Nephron progenitor cell (in vitro differentiated cells): ENCODE measurements at places on chromosomes 13 and 19.

- DNase-seq = no peak
Measured at GRCh38 chr13:19713186-19713965, 69.4 kb downstream of the PSPC1 start.

DNA sequence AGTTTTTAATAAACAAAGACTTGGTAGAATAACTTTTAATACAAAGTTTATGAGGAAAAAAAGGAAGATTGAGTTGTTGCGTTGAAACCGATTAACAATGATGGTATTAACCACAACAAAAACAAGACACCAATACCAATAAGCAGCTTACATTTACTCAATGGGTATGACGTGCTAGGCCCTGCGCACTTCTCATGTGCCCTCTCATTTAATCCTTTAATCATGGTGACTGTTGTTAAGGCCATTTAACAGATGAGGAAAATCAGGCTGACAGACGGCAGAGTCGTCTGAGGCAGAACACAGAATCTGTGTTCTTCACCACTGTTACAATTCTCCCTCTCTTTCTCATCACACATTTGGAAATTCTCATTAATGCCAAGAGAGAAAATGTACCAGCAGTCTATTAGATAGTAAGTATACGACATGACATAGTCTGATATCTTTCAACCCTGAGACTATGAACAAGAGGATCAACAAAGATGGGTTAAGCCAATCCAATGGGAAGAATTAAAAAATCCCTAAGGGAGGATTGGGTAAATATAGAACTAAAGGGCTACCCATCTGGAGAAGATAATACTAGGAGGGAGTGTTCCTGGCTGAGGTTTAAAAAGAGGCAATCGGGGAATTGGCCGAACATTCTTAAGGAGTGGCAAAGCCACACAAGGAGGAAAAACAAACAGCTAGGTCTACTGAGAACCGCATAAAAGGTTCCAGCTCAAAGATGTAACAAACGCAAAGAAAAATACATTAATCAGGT, 54.0 kb downstream of the DOCK9 start:
- DNase-seq = no peak

DNA sequence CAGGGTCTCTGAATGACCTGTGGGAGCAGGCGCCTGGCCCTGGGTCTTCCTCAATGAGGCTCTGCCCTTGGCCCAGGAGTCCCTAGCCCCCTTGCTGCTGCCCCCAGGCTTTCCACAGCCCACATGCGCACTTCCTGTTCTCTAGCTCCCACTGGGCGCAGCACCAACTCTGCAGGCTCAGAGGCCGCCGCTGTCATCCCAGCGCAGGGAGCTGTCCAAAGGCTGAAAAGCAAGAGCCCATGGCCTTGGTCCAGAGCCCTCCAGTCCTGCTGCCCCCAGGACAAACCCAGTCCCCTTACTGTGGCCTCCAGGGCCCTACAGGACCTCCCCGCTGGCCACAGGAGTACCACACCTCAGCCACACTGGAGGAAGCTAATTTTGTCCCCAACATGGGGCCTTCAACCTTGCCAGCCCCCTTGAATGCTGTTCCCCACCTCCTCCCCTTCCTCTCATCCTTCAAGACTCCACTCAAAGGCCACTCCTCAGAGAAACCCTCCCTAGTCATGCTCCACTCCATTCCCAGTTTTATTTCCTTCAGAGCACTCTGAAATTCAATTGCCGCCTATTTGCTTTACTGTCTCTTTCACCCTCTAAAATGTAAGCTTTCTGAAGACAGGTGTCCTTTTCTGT, 8.0 kb upstream of the POU2F2 start:
- DNase-seq = peak; percentile 94

DNA sequence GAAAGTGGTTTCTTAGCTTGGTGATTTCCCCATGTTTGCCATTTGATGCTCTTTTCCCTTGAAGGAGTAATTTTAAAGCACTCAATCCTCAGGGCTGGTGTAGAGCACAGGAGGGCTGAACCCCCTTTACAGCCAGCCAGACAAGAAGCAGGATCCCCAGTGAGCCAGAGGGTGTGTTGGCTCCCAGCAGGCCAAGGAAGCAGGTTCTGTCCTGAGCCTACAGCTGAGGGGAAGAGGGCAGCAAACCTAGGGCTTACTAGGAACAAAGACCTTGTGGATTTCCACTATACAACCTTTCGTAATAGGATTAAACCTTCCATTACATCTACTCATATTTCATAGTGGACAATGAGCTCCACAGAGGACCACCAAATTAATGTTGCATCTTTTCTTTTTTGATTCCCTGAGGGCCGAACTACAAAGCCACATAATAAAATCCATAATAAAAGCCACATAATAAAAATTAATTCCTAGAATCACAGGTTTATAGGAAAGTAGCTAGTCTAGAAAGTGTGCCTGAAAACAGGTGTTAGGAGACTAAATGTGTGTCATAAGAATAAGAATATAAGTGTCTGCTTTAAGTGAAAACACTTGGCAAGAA, 300.2 kb downstream of the DCLK1 start:
- no peak for DNase-seq

DNA sequence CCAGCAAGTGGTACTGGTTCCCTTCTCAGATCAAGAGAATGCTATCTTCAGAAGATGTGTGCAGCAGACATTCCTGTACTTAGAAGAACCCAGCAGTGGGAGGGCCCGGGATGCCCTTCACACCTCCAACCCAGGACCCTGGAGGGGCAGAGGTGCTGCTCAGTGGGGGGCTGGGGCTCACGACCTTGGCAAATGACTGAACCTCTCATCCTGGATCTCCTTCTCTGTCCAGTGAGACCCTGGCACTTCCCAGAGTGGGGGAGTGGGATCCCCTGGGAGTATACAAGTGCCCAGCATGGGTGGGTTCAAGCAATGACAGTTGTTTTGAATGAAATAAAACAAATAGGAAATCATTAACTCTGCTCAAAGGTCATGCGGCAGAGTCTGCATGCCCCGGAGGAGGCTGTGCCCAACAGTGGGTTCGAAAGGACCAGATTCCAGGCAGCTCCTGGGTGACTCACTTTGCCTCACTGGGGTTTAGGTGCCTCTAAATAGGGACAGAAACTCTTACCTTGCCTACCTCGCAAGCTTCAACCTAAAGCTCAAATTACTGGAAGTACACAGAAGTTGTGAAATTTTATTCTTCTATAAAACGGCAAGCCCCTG, 26.9 kb downstream of the GGACT start:
- DNase-seq = no peak

- no peak for DNase-seq
Measured at GRCh38 chr13:105436943-105437342, 1098.5 kb downstream of the EFNB2 start.

DNA sequence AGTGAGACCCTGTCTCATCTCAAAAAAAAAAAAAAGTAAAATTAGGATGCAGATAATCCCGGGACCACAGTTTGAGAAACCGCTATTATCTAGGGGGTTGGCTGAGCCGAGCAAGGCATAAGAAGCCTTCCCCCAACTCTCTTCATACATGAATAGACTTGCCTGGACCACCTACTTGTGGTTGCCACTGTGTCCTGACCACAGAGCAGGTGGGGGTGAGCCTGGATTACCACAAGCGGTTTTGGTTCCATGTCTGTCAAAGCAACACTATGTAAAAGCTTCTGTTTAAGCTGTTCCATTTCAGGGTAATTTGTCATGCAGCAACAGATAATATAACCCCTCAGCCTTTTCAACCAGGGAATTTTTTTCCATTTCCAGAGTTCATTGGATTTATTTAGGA, 3.3 kb upstream of the NAPA start:
- no peak for DNase-seq

DNA sequence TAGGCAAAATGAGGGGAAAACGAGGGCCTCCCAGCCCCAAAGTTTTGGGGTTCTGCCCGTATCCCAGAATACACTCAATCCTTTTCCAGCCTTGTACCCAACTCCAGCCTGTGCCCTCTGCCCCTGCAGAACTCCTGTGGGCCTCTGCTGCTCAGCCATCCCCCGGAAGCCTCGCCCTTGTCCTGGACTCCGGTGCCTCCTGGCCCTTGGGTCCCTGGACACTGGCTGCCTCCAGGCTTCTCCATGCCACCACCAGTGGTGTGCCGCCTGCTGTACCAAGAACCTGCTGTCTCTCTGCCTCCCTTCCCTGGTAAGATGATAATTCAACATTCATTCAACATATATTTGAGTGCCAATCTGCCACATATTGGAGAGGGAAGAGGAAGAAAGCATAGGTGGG, 3.8 kb downstream of the DMRTC2 start:
- no peak for DNase-seq

GRCh38 chr13:34216256-34216655, 398.3 kb downstream of the RFC3 start:
- DNase-seq = no peak

DNA sequence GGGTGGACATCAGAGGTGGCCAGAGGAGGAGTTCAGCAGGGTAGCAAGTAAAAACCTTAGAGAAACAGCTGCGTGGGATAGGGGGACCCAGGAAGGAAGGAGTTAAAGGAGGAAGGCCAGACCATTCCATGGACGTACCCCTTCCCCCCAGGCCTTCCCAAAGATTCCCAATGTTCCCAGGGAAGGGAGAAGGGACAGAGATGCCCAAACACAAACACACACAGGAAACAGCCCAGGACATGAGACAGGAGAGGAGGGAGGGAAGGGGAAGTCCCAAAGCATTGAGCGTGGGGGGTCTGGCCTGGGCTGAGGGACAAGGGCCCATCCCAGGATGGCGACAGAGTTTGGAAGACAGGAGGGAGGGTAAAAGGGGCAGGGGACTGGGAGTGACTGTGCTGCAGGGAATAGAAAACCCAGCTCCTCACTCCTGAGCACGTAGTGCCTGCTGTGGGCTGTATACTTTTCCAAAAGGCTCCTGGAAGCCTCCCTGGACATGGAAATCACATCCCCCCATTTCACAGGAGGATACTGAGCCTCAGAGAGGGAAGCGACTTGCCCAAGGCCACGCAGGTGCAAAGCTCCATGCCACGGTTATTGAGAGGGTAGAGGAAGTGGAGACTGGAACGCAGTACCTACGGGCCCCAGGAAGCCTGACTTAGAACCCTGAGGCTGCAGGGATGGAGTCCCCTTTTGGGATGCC, 1.1 kb downstream of the SYDE1 start:
- no peak for DNase-seq

GRCh38 chr19:35431145-35431807, 16.8 kb upstream of the FFAR2 start:
- no peak for DNase-seq

DNA sequence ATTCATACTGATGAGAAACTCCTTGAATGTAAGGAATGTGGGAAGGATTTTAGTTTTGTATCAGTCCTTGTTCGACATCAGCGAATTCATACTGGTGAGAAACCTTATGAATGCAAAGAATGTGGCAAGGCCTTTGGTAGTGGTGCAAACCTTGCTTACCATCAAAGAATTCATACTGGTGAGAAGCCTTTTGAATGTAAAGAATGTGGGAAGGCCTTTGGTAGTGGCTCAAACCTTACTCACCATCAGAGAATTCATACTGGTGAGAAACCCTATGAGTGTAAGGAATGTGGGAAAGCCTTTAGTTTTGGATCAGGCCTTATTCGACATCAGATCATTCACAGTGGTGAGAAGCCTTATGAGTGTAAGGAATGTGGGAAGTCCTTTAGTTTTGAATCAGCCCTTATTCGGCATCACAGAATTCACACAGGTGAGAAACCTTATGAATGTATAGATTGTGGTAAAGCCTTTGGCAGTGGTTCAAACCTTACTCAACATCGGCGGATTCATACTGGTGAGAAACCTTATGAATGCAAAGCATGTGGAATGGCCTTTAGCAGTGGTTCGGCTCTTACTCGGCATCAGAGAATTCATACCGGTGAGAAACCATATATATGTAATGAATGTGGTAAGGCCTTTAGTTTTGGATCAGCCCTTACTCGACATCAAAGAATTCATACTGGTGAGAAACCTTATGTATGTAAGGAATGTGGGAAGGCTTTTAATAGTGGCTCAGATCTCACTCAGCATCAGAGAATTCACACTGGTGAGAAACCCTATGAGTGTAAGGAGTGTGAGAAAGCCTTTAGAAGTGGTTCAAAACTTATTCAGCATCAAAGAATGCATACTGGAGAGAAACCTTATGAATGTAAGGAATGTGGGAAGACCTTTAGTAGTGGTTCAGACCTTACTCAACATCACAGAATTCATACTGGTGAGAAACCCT, 26.6 kb downstream of the ZNF345 start:
- no peak for DNase-seq

DNA sequence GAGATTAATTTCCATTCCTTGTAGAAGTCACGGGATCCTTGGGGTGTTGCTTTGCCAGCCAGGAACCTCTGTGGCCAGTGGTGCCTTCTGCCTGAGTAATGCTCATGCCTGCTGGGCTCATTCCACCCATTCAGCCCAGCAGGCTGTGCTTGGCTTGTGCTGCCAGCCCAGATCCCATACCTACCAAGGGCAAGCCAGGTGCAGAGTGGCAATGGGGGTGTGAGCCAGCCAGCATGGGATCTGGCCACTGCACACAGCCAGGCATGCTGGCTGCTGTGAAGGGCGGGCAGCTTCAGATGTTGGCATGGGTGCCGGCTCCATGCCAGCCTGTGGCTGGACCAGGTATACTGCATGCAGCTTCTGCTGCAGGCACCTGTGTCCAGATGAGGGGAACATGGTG, 42.5 kb downstream of the WDFY2 start:
- DNase-seq = no peak

GRCh38 chr19:56092685-56093631, 28.1 kb downstream of the ZNF787 start:
- DNase-seq = no peak

DNA sequence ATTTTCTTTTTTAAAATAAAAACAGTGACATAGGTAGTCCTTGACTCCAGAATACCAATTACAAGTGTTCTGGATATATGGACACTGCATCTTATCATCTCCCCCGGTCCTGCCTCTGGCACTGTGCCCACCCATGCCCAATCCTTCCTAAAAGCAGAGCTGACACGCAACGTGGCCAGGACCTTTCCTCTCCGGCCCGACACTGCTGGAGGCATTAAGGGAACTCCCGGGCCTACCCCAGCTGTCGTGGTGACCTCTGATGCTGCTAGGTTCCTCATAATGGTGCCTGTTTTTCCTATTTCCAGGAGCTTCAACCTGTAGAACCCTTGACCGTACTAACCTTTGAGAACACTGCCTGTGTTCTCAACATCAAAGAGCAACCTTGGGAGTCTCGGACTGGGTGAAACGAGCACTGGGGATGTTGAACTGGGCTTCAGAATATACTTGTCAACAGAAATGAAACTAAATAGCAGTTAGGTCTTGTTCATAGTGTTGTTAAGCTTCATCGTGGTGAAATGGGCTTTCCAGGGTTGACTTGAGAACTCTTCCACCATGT, 13.9 kb upstream of the RNF113B start:
- DNase-seq = no peak

GRCh38 chr19:21569494-21569865, 64.1 kb downstream of the ZNF429 start:
- no peak for DNase-seq

DNA sequence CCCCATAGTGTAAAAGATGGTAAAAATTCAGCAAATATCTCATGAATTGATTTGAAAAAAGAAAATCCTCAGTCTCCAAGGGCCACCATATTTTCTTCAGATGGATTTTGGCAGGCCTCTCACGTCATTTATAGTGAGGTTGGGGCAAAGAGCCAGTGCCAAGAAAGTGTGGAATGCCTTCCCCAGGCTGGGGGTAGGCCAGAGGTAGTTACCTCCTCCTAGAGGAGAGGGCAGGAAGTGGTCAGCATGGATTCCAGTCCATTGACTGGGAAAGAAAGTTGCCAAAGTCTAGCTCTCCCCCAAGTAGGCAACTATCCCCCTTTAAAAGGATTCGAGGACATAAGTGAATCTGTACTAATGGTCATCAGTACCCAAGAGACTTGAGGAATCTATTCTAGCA, 68.4 kb upstream of the KCTD4 start:
- no peak for DNase-seq
